ENCODE measurements at places on chromosomes 2 and 18.

DNA sequence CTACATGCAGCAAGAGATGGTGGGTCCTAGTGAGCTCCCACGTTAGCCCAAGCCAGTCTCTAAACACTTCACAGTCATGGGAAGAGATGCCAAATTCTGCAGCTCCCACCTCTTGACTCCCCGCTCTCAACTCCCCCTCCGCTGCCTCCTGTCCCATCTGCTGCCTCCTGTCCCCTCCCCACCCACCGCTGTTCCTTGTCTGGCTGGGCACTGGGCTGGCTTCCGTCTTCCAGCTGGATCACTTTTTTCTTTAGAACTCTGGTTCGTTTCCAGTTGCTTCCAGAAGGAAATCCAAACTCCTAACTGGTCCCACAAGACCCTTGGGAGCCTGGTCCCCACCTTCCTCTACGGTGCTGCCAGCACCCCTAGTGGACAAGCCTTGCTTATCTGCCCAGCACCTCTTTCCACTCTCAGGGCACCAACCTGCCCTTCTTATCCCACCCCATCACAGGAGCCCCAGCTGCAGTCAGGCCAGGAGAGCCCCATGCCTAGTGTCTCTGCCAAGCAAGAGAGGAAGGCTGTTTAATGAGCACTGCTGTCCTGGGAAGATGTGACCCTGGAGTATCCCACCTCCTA is 12.1 kb upstream of the TWIST2 start:
- DNase-seq: no peak

- no peak for DNase-seq
Observed at GRCh38 chr2:240183875-240184590, 43.6 kb upstream of the OTOS start.

GRCh38 chr18:58110398-58110797 is 66.4 kb downstream of the NEDD4L start:
- DNase-seq: no peak

DNA sequence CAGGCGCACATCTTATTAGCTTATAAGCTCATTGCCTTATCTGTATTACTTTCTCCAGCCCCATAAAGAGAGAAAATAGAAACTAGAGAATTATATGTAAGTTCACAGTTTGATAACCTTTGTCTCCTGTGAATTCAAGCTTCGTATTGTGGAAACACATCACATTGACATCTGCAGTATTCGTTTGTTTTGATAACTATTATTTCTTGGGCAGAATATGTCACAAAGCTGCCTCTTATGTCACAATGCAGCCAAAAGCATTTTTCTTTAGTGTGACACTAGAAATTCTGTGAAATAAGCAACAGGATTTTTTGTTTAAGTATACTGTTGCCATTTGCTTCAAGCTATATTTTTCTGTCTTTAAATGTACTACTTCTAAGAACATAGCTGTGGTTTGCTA is 221.5 kb downstream of the DOK6 start:
- DNase-seq: no peak

GRCh38 chr2:98896944-98897343 is 39.1 kb downstream of the CRACDL start:
- no peak for DNase-seq

DNA sequence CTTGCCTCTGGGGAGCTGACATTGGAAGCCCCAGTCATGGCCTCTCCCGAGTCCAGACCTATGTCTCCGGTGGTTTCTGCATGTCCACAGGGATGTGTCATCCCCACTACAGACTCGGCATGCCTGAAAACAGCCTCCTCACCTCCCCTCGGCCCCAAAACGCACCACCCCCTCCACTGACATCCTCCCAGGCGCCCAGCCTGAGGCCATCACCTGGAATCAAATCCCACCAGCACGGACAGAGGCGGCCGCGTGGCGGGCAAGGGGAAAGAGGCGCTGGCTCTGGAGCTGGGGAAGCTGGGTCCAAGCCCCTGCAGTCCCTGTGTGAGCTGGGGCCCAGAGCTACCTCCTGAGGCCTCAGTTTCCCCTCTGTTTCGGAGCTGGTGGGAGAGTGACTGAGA is 69.9 kb upstream of the SMAD7 start:
- no peak for DNase-seq

- DNase-seq: no peak
Observed at GRCh38 chr18:47876813-47877212, 53.6 kb downstream of the SMAD2 start.

GRCh38 chr2:219592736-219593135 is 4.9 kb upstream of the STK11IP start:
- no peak for DNase-seq

DNA sequence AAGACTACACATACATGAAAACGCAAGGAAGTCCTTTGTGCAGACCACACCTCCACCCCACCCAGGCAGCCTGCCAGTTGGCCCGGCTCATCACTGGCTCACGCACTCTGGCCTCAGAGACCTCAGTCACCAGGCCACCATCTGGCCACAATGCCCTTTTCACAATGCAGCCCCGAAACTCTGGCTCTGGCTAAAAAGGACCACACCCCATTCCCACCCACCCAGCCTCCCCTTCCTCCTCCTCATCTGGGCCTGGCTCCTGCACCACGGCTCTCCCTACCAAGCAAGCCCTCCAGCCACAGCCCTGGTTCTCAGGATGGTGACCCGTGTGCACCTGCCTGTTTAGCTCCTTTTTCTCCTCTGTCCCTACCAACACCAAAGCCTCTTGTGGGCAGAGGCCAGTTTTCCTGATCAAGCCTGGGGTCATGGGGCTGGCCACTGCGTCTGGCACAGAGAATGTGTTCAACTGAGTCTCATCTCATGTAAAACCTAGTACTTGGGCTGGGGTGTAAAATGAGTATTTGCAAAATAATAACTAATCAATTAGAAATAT is 7.4 kb downstream of the HDAC4 start:
- no peak for DNase-seq

DNA sequence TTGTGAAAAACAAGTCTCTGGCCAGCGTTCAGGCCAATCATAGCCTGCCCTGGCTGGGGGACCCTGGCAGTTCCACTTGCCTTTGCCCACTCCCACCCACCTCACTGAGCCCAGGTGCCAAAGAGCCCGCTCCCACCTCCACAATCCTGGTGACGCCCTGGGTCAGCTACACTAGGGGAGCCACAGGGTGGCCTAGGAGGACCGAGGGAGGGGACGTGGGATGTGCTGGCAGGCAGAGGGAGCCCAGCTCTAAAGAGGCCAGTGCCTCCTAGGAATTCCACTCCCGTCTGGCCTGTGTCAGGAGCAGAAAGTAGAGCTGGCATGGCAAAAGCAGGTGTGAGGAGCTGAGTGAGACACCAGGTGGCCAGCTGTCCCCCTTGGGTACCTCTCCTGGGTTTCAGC is 49.3 kb downstream of the TNS1 start:
- DNase-seq: no peak

GRCh38 chr2:228433721-228434120 is 252.2 kb upstream of the SPHKAP start:
- no peak for DNase-seq

- DNase-seq: no peak
Observed at GRCh38 chr2:28344756-28345373, 47.8 kb upstream of the FOSL2 start.

DNA sequence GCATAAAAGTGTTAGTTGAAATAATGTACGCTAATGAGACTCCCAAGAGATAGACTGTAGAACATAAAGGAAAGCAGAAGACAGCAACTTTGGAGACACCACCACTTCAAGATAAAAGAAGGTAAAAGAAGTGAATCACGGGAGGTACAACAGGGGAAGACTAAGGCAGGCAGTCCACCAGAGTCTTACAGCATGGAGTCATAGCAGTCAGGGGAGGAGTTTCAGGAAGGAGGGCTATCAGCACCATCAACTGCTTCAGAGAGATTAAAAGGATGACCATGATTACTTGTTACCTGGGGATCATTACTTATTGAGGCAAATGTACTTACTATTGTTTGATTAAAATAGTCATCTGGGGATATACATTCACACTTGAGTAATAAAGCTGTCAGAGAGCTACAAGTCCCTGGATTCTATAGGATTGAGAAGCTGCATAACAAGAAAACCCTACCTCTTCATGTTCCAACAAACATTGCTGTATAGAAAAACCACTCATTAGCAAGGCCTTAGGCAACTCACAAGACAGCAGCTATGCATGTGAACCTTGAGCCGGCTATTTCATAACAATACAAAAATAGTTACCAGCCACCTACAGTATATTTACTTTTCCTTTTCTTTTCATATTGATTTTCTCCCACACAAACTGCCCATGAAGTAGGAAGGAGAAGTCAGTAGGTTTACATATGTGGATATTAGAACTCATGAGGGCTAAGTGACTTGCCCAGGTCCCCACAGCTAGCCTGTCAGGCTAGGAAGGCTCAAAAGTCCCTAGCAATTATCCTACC is 101.7 kb downstream of the PDE11A start:
- DNase-seq: no peak

DNA sequence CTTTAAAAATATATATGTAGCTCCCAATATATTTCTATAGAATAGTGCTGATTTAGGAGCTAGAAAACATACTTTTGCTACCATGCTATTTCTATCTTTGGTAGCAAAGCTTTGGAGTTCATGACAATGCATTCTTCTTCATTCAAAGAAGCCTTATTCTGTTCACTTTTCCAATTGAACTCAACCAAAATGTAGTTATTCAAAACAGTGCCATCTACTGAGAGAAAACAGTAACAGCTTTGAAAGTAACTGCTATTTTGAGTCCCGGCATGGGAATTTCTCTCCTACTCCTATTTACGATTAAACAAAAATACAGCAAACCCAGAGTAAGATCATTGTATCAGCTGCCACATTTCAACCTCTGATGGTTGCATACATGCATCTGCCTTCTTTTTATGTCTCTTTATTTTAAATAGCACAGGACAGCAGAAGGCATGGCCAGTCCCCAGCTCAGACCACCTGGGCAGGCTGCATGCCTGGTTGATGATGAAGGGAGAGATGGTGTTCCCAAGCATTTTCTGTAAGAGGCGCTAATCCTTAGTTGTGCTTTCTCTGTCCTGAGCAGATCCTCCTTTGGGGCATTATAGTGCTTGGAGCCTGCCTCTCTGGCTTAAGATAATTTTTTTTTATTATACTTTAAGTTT is 69.7 kb upstream of the SULT1C3 start:
- no peak for DNase-seq

DNA sequence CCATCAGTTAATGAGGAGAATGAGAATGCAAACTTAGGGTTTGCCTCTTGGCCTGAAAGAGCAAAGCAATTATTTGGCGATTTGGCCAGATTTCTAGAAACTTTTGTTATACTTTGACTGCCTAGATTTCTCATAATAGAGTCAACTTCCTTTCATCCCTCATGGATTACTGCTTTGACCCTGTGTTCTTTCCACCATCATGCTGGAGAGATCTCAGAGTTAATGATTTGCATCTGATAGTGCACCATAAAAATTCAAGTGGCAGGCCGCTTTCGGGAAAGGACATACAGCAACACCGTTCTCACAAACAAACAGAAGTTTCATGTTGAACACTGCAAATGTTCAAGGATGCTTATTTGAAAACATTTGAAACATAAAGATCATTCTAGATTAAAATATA is 143.7 kb upstream of the ZFP36L2 start:
- no peak for DNase-seq

DNA sequence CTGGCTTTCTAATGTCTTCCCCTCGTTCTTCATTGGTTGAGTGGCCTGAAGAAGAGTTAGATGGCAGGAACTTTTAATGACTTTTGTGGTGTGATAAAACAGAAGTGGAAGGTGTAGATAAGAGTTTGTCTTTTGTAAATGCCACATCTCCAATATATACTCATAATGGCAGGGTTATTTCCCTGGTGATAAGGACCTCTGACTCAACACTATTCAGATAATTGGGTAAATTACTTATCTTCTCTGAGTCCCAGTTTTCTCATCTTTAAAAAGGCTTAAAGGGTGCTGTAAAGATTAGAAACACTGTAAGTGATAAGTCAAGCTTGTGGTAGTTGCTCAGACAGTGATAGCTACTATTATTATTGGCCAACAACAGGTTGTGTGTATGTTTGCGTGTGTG is 9.5 kb downstream of the KLHL14 start:
- DNase-seq: no peak

GRCh38 chr2:131040661-131041401 is 52.4 kb downstream of the FAM168B start:
- no peak for DNase-seq

DNA sequence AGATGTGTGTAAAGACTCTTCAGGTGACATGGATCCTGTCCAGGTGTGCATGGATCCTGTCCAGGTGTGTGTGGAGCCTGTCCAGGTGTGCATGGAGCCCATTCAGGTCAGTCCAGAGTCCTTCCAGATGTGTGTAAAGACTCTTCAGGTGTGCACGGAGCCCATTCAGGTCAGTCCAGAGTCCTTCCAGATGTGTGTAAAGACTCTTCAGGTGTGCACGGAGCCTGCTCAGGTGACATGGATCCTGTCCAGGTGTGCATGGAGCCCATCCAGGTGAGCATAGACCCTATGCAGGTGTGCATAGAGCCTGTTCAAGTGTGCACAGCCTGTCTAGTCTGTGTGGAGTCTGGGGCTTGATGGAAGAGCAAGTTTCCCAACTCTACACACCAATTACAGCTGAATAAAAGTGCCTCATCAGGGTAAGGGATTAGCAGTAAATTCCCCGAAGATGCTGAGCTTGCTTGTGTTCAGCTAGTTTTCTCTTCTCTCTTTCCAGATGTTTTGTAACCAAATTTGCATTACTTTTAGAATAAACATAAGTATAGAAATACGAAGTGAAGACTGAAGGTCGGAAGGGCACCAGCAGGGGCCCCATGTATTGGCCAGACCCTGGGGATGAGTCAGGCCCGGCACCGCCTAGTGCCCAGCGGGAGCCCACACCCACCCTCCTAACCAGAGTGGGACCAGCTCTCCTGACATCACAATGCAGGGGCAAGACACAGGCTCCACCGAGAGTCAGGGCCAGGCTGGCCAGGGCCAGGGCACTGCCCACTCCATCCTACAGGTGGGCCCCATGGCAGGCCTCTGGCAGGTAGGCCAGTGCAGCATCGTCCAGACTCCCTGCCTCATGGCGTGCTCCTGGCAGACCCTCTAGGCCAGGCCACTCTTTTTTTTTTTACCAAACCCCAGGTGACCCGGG is 38.6 kb upstream of the GPC1 start:
- no peak for DNase-seq

DNA sequence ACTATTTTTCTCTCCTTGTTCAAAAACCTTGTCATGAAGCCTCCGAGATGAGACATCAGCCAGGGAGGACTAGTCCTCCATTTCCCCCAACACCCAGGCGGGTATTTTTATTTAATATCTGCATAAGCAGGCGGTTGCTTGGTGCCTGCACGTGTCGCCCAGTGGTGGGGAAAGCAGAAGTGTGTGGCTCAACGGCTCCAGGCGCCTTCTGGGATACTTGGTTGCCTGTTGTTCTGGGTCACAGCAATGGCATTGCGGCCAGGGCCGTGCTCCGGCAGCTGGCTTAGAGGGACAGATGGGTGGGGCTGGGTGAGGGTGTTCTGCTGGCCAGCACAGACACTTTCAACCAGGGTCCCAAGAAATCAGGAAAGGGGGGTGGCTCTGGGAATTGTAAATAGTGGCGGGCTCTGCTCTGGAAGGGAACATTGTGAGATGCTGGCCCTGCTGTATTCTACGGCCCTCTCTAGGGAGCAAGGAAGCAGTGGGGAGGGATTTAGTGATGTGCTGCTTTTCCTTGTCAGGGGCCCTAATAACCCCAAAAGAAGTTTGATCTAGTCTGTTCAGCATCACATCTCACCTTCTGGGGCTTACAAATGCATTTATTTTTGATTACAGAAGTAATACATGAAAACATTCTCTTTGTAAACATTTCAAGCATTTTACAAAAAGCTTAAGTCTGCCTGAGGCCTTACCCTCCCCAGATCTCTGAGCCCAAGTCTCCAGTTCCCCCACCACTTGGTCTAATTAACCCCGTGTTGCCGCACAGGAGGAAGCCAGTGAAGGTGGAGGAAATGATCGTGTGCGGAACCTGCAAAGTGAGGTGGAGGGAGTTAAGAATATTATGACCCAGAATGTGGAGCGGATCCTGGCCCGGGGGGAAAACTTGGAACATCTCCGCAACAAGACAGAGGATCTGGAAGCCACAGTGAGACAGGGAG is 1.1 kb downstream of the VAMP8 start:
- no peak for DNase-seq
